Kasumi-1 (cell line): ENCODE measurements at places on chromosomes 2 and 18.
A peak's percentile ranks its signal among the peaks of the same experiment; 100 is the strongest.

DNA sequence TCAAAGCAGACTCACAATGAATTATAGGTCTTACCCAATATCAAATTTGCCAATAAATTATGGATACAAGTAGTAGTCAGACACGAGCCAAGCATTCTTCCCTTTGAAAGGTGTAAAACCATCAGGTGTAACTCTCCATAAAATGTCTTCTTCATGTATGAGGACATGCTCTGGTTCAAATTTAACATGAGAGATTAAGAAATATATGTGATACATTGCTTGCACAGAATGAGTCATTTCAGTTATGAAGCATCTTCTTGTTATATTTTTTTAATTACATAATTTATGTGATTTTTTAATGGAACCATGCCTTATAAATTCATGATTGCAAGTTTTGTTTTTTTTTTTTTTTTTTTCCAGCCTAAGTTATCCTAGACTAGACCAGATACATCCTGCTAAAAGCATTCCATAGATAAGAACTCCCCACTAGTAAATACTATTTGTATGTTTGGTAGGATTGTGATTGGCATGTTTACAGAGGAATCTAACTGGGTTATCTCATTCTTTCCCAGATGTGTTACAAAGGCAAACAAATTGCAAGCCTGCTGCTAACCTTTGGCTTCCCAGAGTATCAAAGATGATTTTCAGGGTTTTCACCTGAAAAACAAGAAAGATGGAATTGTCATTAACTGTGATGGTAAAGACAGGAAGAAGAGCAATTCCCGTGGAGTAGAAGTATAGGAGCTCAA is 621.9 kb downstream of the XIRP2 start:
- no peak for DNase-seq

DNA sequence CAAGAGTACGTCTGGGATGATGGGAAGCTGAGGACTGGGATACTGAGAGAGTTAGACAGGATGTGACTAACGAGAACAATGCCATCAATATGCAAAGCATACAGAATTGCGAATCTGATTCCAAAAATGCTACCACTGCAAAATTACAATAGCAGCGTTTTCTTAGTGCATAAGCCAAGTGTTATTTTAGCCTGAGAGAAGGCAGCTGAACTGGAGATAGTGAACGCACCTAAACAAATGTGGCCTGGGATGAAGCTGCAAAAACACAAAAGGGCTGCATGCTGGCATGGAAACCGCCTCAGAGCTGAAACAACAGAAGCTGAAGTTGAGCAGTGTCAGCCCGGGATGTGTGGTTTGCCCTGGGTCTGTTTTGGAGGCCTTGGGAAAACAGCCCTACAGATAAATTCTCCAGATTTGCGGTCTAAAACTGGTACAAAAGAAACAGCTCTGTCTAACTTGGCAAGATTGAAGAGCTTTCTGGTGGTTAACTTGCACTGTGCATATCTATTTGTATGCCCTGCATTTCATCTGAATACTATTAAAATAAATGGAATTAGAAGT is 45.5 kb downstream of the LYPD6 start:
- no peak for DNase-seq

DNA sequence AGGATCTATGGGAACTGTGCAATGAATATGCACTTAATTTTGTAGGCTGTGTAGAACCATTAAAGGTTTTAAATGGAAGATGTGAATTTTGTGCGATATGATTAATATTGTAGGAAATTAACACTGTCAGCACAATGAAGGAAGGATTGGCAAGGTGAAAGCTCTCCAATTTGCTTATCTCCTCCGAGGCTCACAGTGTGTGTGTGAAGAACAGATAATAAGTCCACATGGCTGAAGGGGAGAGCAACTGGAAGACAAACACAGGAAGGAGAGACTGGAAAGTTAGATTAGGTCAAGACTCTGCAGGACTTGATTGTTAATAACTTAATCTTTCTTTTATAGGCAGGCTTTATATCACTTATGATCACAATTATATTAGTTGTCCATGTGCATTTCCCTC is 269.7 kb upstream of the VRK2 start:
- DNase-seq = no peak

DNA sequence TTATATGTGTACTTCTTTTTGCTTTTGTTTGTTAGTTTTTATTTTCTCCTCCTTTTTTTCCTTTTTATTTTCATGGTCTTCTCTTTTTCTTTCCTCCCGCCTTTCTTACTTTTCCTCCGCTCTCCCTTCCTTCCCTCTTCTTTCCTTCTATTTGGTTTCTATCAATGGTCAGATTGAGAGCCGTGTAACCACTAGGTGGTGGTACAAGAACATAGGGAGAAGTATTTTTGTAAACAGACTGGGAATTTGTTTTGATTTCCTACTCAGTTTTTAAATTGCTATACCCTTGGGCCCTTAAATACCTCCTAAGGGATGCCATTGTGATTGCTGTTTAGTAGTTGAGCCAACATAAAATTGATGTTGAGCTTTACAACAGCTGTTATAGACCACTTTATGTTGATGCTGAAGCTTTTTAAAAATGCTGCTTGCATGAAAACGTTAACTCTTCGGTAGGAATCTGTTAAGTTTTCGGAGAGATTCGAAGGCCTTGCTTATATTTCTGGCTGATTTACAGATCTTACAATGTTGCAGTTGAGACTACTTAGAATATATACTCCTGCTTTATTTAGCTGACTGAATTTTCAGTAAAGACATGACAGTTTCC is 124.2 kb downstream of the UBE2E3 start:
- peak; percentile 82 for DNase-seq

DNA sequence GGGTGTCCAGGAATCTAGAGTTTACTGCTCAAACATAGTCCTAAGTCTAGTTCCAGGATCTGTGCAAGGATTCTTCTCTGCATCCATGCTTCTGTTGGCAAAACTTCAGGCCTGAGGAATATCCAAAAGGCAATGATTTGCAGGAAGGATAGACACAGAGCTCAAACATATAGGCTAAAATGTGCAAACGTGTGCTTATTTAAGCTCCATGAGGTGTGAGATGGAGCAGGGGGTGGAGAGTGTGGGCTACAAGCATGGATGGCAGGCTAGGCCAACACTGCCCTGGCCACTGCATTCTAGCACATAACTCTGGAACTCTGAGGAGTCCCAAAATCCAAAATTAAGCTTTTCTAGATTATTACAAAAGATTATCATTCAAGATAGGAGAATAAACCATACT is 301.1 kb downstream of the PAX3 start:
- DNase-seq = no peak

DNA sequence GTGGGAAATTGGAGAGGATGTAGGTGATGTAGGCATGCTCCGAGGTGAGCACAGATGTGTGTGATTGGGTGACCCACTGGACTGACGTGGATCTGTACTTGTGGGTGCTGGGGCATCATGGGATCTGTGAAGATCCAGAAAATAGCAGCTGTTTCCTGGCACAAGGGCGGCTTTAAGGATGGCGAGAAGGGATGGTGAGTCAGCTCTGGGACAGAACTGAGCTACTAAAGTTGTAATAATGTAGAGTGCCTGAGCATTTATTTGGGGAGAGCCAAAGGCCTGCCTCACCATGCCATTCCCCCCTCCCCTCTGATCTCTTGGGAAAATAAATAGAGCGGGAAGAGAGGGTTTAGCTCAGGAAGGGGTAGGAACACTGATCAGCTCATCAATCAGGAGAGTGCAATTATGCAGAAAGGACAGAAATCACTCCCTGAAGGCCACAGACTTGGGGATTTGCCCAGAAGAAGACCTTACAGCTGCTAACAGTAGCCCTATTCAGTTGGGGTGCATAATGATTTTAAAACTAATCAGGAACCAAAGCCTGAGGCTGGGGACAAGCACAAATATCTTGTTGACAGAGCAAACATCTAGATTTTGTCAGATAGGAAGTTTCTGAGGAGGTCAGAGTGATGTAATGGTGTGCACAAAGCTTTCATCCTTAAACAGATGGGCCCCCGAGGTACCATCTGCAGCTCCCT is 30.3 kb downstream of the TANC1 start:
- DNase-seq = peak; percentile 26

GRCh38 chr2:71605781-71606241 is 152.4 kb downstream of the DYSF start:
- DNase-seq = no peak

- DNase-seq = no peak
These were observed 15.4 kb upstream of the GLI2 start for GRCh38 chr2:120720231-120720630.

GRCh38 chr2:218345491-218346236 is 11.0 kb upstream of the CATIP start:
- DNase-seq = no peak

- DNase-seq = no peak
These were observed 250.3 kb downstream of the ERBB4 start for GRCh38 chr2:212288308-212288707.

DNA sequence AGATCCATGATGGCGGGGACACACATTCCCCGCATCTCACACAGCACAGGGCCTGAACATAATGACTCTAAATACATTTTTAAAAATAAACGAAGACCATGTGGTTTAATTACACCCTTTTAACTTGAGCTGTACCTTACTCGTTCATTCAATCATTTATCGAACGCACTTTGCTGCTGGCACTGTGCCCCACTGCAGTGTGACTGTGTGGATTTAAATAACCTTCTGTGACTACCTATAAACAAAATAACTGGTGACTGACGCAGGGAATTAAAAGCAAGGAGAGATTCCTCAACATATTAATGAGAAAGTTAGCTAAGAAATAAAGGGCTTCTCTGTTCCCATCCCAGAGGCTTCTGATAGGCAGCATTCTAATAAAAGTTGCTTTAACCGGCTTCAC is 10.9 kb upstream of the FZD7 start:
- DNase-seq = no peak

DNA sequence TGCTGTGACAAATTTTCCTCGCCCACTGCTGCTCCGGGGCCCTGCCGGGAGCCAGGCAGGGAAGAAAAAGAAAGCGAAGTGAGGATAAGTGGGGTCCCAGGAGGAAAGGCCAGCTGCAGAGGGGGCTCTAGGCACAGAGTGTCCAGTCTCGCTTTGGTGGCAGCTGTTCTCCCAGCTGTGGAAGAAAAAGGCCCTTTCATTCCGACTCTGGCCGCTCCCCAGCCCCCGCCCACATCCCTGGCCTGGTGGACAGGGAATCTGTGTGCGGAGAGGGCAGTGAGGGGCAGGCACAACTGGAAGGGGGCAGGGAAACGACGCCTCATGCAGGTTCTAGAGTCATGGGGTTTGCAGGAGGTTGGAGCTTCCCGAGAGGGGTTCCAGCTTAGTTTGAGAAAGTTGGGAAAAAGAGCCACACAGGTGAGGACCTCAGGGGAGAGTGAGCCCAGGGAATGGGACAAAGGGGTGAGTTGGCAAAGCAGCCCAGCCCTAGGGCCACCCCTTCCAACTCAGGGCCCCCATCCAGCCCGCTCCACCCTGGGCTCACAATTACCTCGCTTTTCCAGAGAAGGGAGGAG is 1.8 kb downstream of the RTKN start:
- no peak for DNase-seq

GRCh38 chr2:96832754-96833507 is 10.9 kb downstream of the ANKRD23 start:
- DNase-seq = no peak

DNA sequence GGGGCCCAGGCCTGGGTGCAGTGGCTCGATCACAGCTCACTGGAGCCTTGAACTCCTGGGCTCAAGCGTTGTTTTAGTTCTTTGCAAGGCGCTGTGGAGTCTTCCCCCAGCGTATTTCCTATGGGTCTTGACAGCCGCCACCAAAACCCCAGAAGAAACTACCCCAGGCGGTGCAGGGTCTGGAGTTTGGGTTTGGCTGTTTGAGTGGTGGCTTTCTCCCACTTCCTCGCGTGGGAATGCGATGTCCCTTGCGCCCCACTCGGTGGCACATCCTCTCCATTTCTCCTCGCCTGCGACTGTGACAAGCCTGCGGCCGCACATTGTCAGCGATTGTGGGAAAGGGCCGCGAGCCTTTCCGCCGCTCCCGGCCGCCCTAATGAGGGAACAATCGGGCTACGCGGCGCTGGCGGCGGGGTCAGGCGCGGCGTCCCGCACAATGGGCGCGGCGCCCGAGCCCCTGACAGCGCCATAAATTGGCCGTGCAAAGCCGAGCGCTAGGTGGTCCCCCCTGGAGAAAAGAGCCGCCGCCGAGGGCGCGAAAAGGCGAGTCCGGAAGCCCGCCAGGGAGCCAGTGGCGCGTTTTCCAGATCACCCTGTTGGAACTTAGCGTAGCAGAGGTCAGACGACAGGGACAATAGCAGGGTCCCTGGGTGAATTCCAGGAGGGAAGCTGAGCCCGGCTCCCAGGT is 194.9 kb upstream of the POU3F3 start:
- peak; percentile 32 for DNase-seq

DNA sequence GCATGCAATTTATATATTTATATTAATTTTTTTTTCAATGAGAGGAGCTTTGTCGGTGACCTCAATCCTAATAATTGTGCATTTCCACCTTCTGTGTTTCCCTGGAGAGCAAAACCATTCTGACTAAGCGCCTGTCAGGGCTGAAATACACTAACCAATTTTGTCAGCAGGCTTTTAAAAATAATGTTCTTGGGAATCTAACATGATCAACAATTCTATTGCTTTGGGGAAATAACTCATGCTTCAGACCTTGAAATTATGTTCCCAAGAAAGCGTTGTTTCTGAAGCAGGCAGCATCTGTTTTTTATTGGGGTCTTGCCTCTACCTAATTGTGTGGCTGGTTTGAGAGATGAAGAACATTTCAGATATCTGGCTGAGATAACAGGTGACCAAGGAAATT is 129.1 kb upstream of the ALKAL2 start:
- DNase-seq = no peak

DNA sequence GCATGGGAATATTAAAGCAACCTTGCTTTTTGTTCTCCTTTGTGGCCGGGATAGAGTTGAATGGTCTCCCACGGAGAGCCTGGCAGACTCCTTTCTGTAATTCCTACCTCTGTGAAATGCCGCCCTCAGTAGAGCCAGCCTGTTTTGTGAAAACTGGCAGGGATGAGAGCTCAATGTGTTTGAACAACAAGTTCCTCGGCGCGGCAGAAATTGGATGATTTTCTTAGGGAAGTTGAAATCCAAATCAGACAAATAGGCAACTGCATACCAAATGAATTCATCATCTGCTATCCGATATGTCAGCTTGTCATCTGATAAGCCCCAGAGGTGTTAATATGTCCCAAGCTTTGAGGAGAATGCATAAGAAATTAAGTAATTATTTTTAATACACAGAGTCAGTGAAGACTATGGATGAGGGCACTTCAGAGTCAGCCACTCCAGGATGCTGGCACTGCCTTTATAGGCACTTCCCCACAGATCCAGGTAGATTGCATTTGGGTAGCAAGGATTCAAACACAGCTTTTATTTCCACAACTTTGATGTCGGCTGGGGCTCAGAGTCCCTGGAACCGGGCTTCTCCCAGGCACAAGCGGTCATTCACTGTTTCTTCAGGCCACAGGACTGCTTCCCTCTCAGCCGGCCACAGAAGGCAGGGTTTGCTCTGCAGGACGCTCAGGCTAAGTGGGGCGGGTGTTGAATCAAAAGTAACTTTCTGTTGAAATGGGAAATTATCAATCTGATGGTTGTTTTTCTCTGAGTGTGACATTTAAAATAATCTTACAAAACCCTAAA is 82.8 kb upstream of the REV1 start:
- DNase-seq = no peak

DNA sequence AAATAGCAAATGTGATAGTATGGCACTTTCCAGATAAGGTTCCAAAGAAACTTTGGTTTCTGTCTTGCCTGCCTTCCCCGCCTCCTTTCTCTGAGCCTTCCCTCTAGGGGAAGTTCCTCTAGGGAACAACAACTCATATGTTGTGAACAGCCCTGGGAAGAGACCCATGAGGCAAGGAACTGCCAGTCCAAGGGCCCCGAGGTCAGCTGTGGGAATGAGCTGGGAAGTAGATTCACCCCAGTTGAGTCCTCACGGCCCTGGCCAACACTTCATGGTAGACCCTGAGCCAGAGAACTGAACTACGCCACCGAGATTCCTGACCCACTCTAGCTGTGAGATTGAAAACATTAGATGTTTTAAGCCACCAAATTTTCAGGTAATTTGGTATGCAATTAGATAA is 154.5 kb upstream of the CCDC68 start:
- no peak for DNase-seq
